ENCODE measurements at places on chromosomes 1 and 21.

DNA sequence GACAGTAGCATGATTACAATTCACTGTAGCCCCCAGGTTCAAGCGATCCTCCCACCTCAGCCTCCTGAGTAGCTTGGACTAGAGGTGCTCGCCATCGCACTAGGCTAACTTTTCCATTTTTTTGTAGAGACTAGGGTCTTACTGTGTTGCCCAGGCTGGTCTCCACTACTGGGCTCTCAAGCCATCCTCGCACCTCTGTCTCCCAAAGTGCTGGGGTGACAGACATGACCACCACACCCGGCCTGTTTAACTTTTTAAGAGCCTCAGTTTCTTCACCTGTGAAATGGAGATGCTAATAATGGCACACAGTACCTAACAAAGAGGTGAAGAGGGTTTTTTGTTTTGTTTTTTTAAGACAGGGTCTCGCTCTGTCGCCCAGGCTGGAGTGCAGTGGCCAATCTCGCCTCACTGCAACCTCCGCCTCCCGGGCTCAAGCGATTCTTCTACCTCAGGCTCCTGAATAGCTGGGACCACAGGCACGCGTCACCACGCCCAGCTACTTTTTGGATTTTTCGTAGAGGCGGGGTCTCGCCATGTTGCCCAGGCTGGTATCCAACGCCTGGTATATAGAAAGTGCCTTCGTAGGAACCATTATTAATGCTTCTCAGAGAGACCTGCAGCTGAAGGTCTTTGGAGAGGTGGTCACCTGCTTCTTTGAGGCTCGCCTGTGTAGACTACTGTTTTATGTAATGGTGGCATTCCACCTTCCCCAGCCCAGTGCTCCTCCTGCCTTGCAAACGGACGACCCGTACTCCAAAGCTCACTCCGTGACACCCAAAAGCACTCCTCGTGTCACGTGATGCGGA lies 567 bp downstream of the PMVK start:
- no peak for DNase-seq

GRCh38 chr1:29202053-29202452 lies 20.4 kb upstream of the SRSF4 start:
- no peak for DNase-seq

DNA sequence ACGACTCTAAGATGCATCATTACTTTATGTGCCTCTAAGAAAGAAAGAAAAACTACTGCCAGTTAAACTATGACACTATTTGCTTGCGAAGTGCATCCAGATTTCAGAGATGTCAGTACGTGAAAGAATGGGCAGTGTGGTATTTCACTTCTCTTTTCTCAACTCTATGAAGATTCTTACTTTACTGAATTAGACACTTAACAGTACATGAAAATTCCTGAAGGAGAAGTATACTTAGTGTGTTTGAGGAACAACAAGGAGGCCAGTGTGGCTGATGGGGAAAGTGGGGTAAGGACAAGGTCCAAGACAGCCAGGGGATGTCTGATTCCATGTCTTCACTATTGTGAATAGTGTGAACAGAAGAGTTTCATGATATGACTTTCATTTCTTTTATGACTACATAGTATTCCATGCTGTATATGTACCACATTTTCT lies 53.9 kb upstream of the HSD17B7 start:
- no peak for DNase-seq

DNA sequence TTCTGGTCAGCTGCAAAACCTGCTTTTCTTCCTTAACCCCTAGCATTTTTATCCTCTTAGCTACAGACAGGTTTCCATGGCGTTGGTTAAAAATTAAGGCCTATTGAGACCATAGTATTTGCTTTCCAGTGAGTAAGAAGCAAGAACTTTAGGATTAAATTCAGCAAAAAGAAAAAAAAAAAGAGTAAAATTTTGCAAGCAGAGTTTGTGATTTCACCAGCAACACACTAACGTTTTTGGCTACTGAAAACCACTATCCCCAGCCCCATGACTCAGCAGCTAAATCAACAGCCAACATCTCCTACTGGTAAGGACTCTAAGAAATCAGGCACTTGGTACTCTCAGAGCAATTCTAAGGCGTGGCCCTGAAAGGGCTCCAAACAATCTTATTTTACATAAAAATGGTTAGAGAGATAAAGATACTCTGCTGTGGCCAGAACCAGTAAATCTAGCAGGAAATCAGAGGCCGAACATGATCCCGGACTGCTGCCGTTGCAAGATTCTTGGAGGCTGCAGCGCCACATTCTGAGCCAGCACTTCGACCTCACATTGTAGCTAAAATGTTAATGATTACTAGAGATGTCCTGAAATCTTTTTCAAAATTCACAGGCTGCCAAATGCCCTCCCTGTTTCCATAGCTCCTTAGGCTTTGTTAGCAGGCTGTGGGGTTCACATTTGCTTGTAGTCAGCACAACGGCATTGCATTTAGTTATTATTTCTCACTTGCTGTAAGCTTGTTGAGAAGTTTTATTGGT lies 1.6 kb upstream of the ENO1 start:
- peak; percentile 97 for DNase-seq

- DNase-seq = no peak
These were observed 98.5 kb downstream of the AKT3 start for GRCh38 chr1:243751506-243751905.

GRCh38 chr21:44718093-44718492 lies 6.7 kb upstream of the TSPEAR start:
- DNase-seq = no peak

DNA sequence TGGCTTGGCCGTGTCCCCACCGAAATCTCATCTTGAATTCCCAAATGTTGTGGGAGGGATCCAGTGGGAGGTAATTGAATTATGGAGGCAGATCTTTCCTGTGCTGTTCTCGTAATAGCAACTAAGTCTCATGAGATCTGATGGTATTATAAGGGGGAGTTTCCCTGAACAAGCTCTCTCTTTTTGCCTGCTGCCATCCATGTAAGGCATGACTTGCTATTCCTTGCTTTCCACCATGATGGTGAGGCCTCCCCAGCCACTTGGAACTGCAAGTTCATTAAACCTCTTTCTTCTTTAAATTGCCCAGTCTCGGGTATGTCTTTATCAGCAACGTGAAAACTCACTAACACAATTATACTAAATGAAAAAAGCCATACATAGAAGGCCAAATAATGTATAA lies 101.3 kb upstream of the LYPLAL1 start:
- DNase-seq = no peak

DNA sequence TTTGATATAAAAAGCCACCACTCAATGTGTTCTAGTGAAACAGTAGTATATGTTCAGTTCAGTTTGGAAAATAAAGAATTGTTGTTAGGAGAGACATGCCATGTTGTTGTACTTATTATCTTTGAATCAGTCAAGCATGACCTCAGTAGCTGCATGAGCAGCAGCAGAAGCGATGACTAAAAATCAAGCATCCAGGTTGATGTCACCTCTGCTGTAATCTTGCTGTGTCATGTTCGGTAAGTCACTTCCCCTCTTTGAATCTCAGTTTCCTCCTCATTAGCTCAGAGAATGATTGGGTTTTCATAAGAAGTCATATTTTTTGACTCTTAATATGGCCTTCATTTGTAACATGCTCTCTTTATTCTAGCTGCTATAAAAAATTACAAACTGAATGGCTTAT lies 428.4 kb upstream of the B3GALT2 start:
- peak; percentile 35 for DNase-seq

- peak; percentile 73 for DNase-seq
These were observed 160.5 kb downstream of the ZBTB18 start for GRCh38 chr1:244211559-244211944.

- no peak for DNase-seq
These were observed 23.1 kb downstream of the CD53 start for GRCh38 chr1:110896090-110896489.

DNA sequence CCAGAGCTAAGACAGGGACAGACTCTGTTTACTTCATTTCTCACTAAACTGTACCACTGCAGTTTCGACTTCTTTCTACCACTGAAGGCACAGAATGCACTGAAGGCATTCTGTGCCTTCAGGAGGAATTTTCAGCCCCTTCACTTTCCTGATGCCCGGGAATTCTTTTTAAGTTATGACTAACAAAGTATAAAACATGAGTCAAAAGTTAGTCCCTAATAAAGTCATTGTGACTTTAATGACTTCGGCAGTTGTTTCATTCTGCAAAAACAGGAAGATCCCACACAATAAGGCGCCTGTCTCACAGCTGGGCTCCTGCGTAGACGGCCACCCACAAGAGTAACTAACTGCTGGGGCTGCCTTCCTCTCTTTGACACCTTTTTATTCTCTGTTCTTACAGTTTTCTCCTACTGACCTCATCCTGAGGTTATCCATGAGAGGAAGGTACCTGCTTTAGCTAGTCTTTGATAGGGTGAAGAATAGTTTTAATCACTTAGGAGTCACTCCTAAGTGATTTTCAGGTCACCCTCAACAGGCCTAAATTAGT lies 183.9 kb upstream of the SGIP1 start:
- peak; percentile 71 for DNase-seq

- peak; percentile 30 for DNase-seq
These were observed 848 bp downstream of the CTTNBP2NL start for GRCh38 chr1:112396653-112397471.

GRCh38 chr1:21914450-21914849 lies 22.7 kb downstream of the HSPG2 start:
- DNase-seq = no peak
